ENCODE measurements at places on chromosomes 7 and 10. TPM values are rescaled to one million over a fixed set of nuclear protein-coding genes. Genes with fewer than 3 reads are reported as not detected.

- no peak for DNase-seq
Measured at GRCh38 chr7:121796936-121797656, 75.9 kb upstream of the PTPRZ1 start.

GRCh38 chr7:106054971-106055532 is 57.1 kb downstream of the SYPL1 start:
- no peak for DNase-seq

DNA sequence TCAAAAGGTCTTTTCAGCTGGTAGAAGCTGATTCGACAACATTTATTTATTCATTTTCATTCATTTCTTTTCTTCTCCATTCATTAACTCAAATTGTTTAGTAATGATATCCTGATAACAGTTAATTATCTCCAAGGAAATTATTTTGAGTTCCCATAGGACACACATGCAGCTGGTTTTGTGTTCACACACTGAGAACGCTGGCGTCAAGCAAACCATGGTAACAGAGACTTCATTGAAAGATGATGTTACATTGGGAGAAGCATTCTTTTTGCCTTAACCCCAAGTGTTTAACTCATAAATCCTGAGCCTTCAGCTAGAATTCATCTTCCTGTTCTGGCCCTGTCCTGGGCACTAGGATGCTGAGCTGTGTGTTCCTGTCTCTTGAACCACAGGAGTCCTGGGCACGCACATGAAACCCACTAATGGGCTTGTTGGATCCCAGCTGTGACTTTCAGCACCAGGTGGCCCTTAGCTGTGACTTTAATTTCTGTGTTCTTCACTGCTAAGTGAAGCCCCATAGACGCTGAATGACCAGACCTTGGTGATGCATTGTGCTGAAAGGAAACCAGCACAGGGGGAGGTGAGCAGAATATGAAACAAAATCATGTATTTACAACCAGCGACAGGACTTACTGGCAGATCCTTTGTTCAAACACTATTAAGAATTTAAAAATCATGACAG is 121.5 kb upstream of the PRSS58 start:
- no peak for DNase-seq

- no peak for DNase-seq
Measured at GRCh38 chr10:77034795-77035194, 602.8 kb downstream of the KCNMA1 start.

DNA sequence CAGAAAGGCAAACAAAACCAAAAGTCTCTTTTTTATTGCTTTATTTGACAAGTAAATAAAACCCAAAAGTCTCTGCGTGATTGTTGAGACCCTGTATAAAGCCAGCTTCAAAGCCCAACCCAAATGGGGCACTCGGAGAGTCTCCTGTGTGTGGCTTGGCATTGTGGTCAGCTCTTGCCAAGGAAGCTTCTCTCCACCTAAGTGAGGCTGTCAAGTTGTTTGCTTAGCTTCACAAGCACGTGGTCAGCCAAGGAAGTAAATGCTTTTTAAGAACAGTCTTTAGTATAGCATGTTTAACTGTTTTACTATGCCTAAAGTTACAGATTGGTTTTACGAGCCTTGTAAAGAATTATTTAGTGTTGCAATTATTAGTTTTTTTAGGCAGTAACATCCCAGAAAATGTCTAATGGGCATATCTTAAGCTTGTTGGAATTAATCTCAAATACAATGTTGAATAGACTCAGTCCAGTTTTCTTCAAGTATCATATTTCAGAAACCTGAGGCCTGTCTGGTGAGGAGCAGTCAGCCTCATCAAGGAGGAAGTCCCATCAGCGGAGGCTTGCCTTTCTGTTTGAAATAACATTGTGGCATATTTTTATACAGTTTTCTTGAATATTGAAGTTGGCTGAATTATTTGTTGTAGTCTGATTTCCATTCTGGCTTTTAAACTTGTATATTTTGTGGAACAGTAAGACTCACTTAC is 144.3 kb downstream of the ANKRD30A start:
- no peak for DNase-seq

DNA sequence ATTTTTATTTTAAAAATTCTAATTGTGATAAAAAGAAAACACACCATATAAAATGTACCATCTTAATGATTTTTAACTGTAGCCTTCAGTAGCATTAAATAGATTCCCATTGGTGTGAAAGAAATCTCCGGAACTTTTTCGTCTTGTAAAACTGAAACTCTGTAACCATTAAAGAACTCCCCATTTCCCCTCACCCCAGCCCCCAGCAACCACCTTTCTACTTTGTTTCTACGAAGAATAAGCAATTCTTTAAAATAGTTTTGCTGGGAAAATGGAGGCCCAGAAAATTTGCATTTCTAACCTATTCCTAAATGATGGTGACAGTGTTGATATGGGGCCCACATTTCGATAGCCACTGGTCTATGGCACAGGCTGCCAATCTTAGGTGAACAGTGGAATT is 305.4 kb upstream of the PFKP start:
- DNase-seq, result no peak

DNA sequence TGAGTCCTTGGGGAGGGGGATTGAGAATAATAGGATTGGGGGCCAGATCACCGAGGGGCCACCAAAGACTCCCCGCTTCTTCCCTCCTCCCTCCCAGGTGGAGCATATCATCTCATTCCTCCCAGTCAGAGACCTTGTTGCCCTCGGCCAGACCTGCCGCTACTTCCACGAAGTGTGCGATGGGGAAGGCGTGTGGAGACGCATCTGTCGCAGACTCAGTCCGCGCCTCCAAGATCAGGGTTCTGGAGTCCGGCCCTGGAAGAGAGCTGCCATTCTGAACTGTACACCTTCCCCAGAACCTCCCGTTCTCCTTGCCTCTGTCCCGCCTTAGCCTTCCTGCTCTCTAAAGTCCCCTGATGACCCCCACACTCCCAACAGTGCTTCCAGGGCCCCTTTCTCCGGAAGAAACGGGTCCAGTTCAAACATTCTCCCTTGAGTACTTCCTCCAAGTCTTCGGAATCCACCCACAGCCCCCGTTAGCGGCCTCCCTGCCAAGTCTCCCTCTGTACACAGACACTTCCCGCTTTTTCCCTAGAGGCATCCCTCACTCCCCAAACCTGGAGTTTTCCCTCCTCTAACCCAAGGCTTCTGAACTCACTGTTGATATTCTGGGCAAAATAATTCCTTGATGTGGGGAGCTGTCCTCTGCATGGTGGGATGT is 4.1 kb downstream of the FBXO24 start:
- DNase-seq, result no peak

DNA sequence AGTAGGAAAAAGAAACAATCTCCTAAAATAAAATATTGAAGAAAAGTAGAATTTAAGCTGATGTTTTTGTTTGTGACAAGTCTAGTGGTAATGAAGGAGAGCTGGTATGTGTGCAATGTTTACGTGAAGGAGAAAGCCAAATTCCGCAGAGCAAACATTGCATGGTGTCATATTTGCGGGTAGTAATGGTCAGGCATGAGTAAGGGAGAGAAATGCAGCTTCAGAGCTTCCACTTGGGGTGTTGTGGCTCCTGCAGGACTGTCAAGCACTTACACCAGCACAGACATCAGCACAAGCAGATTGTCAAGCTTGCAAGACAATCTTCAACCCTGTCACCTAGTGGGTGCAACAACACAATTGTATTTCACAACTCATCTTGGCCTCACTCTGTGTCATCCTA is 136.5 kb upstream of the ETV1 start:
- no peak for DNase-seq

SPDYE6 gene
- not detected for total RNA-seq

GRCh38 chr7:27520815-27521790 is 141.6 kb downstream of the HIBADH start:
- DNase-seq, result no peak
